ENCODE measurements at places on chromosomes 4 and X.

DNA sequence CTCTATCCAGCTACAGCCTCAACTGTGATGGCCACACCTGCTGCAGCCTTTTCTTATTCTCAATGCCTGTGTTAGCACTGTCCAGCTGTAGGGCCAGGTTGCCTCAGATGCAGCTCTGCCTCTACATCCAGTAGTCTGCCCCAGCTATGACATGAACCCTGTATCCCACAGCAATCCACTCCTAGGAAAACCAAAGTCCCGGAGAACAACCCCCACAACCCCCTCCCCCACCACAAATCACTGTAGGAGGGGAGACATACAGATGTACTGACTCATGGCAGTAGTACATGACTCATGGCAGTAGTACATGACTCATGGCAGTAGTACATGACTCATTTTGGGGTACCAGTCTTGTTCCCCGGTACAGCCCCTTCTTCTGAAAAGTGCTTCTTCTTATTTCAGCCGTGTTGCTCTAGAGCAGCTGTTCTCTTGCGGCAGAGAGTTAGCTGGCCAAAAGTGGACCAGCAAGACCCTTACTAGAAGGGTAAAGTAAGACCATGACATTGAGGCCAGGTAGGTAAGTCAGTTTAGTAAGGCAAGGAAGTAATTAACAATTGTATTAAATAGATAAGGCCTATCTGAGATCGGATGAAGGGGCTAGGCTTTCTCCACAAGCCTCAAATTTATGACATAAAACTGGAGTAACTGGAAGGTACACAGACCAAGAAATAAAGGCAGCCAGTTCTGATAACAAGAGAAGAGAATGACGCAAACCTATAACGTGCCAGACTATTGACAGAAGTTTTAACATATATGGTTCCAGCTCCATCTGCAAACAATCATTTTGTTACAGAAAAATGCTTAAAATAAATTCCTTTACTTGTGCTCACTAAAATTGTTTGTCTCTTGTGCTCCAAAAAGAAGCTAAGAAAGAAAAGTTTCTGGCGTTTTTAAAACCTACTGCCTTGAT is 221.4 kb downstream of the TACR3 start:
- DNase-seq = peak; percentile 4

- no peak for DNase-seq
Measured at GRCh38 chr4:84578540-84579402, 4.2 kb upstream of the CDS1 start.

DNA sequence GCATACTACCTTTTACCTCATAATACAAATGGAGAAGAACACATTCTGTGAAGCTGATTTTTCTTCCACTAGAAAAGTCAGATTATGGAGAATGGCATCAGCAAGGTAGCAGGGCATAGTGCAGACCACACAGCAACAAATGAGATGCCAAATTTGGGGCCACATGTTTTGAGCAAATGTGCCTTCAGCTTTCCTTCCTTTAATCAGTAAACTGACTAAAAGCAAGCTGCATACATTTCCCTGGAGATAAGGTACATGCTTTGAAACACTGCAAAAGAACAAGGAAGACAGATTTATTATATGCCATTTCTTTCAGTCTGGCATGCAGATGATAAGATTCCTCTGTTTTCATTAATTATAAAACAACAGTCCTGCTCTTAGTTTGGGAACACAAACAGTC is 67.1 kb upstream of the GUCY1A1 start:
- DNase-seq = no peak

DNA sequence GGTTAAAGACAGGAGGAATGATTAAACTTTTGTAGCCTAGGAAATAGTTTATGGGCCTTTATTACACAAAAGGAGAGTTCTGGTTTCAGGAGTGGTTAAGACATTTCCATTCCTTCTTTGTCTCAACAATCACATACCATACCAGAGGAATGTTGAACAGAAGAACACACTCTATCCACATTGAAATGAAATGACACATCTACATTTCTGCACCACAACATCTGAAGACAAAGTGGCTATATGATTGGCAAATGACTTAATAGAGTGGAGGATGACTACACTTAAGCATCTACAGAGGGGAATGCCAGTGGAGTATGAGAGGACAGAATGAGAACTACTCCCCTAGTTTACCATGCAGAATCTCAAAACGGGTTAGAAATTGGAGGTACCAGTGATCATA is 8.0 kb downstream of the CYP2U1 start:
- DNase-seq = no peak

DNA sequence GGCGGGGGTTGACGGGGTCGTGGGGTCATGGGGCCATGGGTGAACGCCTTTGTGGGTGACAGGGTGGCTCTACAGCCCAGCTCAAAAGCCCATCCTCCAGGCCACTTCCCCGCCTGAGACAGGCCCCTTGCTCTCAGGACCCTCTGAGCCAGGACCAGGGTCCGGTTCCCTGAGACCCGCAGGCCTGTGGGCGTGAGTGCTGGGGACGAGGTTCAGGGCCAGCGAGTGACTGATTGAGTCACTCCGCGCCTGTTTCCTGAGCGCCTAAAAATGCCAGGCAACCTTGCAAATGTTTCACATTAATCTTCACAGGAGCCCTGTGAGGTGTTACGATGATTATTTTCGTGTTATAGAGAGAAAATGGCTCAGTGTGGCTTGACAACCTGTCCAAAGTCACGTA is 97.8 kb downstream of the ZNF674 start:
- DNase-seq = no peak

DNA sequence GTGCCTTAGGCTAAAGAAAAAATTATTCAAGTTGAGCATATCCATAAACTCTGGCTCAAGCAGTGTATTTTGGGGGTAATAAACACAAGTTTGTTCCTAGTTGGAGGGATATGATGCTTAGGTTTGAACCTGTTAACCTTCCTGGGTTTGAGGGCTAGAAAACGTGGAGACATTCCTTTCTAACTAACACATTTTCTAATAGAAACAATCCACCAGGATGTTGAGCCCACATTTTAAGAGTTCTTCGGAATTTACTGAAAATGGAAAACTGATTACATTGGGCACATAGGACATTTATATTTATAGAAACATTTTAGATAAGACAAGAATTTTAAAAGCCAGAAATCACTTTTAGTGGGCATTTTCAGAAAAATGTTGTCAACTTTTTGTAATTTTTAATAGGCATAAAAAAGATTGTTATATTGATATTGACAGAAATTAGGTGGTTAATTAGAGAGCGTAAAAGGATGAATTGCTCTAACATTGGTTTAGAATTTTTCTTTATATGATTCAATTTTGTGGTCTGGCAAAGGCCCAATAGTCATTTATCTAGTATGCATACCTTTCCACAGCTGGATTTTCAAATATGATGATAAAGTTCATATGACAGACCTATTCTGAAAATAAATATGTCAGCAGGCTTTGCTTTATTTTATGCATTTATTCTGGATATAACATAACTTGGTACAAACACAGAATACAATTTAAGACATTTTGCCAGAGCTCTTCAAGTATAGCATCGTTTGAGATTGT is 49.2 kb downstream of the CEP44 start:
- DNase-seq = no peak

DNA sequence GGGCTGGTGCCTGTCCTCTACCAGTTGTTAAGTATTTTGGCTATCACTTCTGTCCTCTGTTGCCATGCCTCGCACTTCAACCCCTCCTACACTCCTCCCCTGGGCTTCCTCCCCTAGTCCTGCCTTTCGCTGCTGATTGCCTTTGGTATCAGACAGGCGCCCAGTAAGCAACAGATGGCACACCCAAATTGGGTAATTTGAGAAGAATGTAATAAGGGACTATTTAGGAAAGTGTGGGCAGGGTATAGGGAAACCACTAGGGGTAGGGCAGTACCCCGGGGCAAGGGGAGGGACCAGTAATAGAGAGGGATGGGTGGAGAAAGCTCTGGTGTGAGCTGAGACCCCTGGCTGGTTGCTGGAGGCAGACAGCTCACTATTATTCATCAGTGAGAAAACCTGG is 172.7 kb upstream of the USP9X start:
- DNase-seq = no peak

- no peak for DNase-seq
Measured at GRCh38 chrX:55102754-55103153, 13.9 kb downstream of the PAGE2 start.

DNA sequence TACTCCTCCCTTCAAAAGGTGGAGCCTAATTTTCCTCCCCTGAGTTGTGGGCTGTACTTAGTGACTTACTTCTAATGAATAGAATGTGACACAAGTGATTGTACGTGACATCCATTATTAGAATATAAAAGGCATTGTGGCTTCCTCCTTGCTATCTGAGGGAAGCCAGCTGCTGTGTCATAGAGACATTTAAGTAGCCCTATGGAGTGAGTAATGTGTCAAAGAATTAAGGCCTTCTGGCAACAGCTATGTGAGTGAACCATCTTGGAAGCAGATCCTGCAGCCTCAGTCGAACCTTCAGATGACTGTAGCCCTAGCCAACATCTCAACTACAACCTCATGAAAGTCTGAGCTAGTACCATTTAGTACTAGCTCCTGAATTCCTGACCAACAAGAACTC is 76.1 kb downstream of the BCOR start:
- no peak for DNase-seq

GRCh38 chr4:34181311-34181841 is 2062.9 kb downstream of the ARAP2 start:
- DNase-seq = no peak

DNA sequence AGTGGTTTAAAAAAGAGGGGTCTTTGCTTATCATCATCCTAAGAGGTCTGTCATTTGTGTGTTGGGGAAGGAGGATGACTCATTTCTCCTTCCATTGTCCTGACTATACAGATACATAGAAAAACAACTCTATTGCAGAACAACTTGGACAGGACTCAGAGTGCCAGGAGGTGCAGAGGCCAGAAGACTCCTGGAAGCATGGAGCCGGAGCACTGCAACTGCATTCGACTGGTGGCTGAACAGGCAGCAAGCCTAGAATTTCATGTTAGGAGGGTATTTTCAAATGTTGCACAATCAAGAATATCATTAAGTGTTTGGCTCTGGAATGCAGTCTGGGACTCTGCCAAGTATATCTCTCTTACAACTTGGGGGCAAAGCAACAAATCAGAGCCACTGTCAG is 35.0 kb upstream of the MAML3 start:
- no peak for DNase-seq

- DNase-seq = no peak
Measured at GRCh38 chrX:31200430-31200829, 128.6 kb upstream of the FTHL17 start.

GRCh38 chrX:20952180-20952579 is 422.0 kb upstream of the CNKSR2 start:
- no peak for DNase-seq

DNA sequence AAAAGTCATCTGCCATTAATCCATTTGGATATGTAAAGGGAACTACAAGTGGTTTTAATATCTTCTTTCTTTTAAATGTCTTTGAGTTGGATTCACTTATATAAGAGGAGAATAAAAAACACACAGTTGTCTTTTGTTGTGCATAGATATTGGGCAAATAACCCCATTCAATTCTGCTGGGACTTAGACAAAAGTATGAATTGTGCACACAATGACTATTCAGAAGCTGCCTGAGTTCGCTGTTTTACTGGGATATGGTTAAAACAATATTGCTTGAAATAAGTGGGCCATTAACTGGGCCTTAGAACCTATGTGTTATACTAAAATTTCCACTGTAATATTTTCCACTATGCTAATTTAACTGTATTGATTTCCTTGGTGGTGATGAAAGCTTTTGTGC is 71.7 kb downstream of the PCYT1B start:
- no peak for DNase-seq

GRCh38 chrX:77426811-77427210 is 20.4 kb upstream of the FGF16 start:
- no peak for DNase-seq

GRCh38 chr4:57373991-57374390 is 263.8 kb upstream of the IGFBP7 start:
- DNase-seq = no peak

DNA sequence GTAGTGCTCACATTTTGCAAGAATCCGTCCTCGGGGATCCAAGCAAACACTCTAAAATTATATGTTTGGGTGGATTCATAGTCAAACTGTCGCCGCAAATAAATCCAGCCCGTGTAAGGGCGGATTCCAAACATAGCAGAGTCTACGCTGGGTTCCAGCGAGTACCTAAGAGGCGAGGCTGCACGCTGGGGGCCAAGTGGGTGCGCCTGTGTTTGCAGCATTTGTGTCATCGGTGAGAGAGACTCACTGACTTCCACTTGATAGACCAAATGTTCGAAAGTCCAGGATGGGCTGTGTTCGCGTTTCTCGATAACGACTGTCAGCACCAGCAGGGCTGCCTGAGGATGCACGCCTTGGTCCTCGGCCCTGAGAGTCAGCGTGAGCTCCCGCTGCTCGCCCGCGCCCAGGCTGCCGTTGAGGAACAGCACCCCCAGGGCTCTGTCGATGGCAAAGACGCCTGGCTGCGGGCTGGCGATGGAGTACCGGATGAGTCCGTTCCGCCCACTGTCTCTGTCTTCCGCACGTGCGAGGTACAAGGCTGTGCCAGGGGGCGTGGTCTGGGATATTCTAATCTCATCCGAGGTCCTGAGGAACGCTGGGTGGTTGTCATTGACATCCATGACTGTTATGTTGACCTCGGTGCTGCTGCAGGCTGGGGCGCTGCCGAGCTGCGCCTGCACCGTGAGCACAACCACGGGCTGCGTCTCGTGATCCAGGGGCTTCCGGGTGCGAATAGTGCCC is 158.7 kb downstream of the DCHS2 start:
- DNase-seq = peak; percentile 44

DNA sequence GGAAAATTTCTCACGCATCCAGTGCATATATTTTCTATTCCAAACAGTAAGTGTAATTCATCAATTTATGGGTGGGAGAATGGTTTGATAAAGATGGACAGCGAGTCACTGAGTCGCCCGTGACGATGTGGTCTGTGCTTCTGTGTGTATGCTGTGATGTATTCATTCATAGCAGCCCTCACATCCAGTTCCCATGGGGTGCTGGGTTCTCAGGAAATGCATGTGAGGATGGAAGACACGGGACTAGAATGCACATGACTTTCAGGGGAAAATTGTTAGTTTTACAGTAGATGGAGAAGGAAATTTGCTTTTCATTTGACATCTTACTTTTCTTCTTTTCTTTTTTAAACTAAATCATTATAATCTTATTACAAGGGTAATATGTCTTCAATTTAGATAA is 152.9 kb downstream of the STOX2 start:
- no peak for DNase-seq

- DNase-seq = no peak
Measured at GRCh38 chrX:17292111-17292527, 82.9 kb upstream of the NHS start.

DNA sequence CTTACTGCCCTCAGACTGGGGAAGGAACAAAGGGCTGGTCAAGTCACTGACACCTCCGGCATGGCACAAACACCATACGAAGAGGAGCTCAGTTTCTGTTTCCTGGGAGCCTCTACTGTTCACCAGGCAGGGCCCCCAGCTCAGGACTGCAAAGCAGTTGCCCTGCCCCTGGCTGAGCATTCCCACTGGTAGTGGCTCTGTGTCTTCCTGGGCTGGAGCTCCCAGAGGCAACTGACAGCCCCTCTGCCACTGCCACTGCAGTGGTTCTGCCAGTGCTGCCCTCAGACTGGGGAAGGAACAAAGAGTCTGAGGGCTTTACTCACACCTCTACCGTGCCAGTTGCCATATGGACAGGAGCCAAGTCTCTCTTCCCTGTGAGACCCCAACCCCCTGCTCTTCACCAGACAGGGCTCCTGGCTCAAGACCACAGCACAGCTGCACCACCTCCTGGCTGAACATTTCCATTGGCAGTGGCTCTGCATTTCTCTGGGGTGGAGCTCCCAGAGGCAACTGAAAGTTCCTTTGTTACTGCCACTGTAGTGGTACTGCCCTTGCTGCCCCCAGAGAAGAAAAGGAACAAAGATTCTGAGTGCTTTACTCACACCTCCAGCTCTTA is 67.9 kb downstream of the SMARCA5 start:
- no peak for DNase-seq

Measured in stimulated activated CD8-positive, alpha-beta memory T cell treated with anti-CD3 and anti-CD28 coated beads, Interleukin-7, amount 100 ng/mL, for 48 hours (primary cell).